ENCODE measurements at places on chromosomes 4 and X.

DNA sequence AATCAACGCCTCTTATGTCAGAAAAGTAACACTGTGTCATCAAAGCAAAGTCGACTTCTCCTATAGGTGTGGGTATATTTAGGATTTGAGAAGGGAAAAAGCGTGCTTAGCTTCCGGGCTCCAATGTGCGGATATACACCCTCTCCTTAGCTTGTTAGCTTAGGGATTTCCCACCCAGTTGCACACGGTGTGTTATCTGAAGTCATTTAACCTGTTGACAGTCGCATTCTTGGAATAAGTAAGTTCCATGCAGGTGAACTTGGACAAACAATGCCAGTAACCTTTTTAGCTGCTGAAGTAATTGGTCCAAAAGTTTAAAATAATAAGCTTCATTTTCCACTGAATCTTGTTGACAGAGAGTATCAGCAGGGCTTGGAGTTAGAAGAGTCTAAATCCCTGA, 113.7 kb downstream of the SHROOM3 start:
- DNase-seq, result no peak

DNA sequence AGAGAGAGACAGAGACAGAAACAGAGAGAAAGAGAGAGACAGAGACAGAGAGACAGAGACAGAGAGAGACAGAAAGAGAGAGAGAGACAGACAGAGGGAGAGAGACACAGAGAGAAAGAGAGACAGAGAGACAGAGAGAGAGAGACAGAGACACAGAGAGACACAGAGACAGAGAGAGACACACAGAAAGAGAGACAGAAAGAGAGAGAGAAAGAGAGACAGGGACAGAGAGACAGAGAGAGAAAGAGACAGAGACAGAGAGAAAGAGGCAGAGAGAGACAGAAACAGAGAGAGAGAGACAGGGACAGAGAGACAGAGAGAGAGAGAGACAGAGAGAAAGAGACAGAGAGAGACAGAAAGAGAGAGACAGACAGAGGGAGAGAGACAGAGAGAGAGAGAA, 52.9 kb downstream of the CRLF2 start:
- no peak for DNase-seq

DNA sequence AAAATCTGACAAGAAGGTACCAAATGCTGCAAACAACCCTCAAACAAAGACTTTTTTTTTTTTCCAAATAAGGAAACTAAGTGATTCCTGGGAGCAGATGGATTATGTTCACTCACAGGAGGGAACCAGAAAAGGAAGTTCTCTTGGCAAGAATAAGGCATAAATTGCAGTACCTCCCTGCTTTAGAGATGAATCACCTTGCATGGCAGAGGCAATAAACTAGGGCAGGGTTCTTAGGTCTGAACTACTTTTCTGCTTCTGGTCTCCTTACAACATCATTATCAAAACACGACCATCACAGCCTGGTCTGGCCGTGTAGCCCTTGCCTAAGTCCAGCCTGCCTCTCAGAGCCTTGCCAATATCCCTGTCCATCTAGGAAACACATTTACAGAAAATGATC, 6.3 kb downstream of the TMEM31 start:
- DNase-seq, result no peak

GRCh38 chr4:173958445-173958844, 325.0 kb downstream of the FBXO8 start:
- DNase-seq, result no peak

DNA sequence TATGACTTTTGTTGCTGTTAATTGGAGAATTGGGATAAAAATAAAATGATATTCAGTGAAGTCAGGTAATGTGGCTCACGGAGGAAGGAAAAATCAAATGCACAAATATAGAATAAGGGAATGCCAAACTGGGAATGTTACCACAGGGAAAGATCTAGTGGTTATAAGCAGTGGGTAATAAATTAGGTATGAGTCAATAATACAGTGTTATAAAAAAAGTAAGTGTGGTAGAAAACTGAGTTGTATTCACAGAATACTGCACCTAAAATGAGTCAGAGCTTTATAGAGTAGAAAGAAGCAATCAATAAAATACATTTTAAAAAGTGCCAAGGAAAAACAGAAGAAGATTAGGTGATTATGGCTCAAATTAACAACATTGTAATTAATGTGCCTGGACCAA, 34.5 kb downstream of the INTS12 start:
- no peak for DNase-seq

DNA sequence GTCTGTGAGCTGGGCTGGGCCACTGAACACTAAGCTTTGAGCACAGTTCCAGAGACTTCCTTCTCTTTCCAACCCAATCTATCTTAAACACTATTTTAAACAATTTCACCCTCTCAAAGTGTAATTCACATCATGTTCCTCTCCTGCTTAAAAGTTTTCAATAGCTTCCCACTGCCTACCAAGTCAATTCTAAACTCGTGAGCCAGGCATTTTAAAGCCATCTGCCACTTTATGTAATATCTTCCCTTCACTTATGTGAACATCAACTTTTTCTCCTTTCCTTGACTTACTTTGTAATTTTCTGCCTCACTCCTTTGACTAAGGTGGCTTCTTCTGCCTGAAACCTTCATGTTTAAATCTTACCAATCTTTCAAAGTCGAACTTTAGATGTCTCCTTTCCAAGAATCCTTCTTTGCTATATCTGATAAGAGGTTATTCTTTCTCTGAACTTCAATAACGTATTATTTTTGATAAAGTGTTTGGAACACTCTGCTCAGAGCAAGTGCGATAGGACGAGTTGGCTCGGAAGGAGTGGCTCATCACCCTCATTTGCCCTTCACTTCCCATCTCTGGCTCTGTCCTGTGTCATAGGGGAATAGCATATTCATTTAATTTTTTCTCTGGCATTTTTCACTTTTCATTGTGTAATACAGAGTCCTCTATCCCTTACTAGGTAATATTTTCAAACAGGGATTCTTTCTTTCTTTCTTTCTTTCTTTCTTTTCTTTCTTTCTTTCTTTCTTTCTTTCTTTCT, 13.0 kb upstream of the SPARCL1 start:
- DNase-seq, result no peak

DNA sequence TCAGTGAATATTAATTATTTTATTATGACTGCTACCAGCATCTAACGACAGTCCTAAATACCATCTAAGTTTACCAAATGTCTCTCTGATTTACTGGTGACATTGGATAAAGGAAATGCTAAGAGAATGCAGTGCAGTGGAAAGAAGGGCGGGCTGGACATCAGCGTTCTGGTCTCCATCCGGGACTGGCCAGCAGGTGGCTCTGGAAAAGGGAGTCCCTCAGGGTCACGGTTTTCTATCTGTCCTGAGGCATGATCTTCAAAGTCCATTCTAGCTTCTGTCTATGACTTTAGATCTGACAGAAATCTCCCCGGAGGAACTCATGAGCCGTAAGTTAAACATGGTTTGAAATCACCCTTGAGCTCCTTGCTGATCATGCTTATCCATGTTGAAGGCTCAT, 3.3 kb downstream of the TRIM2 start:
- DNase-seq, result no peak

DNA sequence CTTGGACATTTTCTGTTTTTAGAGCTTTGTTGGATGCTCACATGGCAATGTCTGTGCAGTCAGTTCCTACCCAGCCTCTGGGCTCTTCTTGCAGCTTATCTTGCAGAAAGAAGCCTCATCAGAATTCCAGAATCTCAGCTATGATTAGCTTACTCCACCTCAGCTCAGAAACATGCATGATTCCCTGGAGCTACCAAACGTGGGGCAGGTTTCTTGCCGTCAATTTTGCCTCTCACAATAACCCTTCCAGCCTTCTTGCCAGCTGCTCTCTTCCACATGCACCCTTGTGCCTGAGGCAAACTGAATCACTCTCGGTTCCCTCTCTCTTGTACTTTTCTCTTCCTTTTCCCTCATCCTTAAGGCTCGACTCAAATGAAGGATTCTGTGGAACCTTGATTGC, 141.4 kb downstream of the PTTG2 start:
- DNase-seq, result no peak
